Stimulated activated CD8-positive, alpha-beta memory T cell treated with anti-CD3 and anti-CD28 coated beads, Interleukin-7, amount 100 ng/mL, for 1 hour (primary cell): ENCODE measurements at places on chromosomes 12 and 14.

GRCh38 chr14:67270145-67270753 is 29.0 kb downstream of the PALS1 start:
- no peak for DNase-seq

- DNase-seq, result no peak
Measured at GRCh38 chr12:97513950-97514349, 51.3 kb downstream of the RMST start.

DNA sequence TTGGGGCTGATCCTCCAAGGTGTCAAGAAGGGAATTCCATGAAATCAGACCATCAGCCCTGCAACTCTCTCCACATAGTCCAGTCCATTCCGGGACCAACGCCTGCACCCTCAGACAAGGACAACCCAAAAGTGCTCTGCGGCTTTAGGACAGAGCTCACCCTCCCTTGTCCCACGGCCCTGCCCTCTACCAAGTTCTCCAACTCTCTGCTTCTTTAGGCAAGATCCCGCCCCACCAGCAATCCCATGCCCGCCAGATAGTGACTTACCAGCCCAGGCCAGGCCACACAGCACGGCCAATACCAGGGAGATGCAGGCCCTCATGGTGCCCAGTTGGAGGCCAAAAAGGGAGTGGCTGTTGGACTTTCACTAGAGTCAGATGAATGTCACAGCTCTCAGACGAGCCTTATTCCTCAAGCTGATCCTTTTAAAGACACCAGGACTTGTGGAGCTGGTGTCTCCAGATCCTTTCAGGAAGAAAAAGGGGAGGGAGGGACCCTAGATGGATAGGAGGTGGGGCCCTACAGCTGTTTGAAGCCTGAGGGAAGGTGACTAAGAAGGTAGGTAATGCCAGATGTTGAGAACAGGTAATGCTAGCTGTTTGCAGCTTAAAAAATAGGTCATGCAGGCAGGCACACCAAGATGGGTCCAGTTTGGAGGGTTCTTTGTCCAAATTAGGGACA is at the start of gene ENDOU:
TSS of gene ENDOU (minus strand) at position 400 of the 682 bp plus-strand sequence. CDS start at position 323, 77 bp downstream.
- no peak for DNase-seq

DNA sequence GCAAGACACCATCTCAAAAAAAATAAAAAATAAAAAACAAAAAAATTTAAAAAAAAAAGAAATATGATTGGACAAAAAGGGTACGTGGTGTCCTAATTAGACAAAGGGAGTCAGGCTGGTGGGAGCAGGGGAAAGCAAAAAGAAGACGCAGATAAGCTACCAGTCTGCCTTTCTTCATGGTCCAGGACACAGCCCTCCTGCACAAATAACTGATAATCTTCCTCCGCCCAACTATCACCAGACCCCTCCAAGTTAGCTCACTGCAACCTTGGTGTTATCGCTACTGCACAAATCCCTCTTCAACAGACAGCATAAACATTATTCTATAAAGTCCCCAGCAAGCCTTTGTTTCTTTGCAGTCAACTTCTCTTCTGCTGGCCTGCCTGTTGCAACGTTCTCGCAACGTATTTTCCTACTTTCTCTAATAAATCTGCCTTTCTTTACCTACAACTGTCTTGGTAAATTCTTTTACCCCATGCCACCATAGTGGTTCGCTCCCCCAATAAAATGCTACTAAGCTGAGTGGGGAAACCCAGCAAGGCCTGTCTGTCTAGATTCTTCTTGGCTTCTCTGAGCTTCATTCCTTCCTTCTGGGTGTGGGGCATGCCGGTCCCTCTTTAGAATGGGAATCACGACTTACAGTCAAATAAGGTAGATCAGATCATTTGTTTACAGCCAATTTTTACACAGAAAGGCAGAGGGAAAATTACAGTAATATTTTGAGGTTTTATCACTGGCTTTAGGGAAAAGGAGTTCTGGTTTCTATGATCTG is 14.6 kb upstream of the DNAL1 start:
- no peak for DNase-seq

DNA sequence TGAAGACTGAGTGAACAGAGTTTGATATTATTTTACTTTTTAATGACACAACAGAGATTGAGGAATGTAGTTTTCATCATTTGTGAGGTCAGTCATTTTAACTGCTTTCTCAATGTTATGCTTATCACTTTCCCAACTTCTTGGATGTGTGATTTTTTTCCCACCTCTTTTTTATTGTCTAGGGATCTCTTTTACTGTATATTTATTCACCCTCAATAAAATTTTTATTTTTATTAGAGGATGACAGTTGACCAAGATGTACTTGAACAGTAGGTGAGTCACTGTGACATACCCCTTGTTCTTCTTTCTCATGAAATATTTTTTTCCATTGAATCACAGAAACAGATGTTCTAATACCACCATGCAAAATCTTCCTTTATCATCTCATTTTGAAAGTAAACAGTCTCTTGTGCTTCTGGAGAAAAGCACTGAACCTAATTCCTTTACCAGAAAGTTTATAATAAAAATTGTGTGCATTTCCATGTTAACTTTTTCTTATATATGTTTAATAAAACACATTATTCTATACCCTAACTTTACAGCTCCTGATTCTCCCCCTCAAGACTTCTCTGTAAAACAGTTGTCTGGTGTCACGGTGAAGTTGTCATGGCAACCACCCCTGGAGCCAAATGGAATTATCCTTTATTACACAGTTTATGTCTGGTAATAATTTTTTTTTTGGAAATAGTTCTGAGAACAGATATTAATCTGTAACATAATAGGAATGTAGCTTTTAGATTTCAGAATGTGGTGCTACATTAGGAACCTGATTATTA is 65.9 kb downstream of the PTPRQ start:
- DNase-seq, result no peak

DNA sequence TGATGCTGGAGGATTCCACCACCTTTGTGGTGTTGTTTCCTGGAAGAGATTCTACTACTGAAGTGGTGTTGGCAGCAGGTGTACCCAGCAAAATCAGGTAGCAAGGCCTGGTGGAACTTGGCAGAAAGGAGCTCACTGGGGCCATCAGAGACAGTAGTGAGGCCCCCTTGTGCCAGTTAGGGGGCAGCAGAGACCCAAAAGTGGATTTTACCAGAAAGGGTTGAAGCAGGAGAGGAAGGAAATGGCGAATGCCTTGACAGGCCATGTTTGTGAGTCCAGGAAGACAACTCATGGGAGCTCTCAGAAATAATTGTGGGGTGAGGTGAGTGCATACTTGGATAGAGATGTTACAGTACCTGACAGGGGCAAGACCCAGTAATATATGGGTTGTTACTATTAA is 137.7 kb upstream of the FGD4 start:
- no peak for DNase-seq

DNA sequence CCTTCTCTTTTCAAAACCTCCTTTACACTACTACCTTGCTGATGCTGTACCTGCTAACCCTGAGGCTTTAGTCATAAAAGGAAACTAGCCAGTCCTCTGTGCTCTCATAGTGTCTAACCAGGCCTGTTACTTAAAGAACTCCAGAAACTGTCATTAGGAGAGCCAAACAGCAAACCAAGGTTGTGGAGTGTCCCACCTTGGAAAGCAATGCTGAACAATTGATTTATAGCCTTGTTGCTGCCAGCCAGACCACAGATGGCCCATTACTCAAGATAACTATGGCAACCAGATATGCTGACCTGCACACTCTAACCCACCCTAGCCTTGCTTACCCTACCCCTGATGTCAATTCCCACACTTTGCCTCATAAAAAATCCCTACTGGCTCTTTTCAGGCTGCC is 26.5 kb upstream of the BCAT1 start:
- no peak for DNase-seq

- no peak for DNase-seq
Measured at GRCh38 chr14:28772613-28773012, 6.0 kb downstream of the FOXG1 start.

DNA sequence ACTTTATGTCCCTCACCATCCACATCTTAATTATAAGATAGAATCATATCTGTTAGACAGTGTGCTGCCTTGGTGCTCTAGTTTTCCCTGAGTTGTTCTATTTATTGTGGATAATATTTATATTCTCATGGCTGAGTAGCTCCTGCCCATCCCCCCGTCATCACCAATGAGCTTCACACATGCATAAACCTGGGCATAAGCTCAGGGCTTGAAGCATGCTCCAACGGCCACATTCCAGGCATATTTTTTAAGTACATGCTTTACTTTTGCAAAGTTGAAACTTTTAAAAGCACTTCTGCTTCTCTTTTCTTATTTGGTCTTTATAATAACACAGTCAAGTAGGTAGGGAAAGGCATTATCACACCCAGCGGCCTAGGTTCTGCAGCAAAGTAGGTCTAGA is 3.4 kb upstream of the FBXO34 start:
- no peak for DNase-seq

DNA sequence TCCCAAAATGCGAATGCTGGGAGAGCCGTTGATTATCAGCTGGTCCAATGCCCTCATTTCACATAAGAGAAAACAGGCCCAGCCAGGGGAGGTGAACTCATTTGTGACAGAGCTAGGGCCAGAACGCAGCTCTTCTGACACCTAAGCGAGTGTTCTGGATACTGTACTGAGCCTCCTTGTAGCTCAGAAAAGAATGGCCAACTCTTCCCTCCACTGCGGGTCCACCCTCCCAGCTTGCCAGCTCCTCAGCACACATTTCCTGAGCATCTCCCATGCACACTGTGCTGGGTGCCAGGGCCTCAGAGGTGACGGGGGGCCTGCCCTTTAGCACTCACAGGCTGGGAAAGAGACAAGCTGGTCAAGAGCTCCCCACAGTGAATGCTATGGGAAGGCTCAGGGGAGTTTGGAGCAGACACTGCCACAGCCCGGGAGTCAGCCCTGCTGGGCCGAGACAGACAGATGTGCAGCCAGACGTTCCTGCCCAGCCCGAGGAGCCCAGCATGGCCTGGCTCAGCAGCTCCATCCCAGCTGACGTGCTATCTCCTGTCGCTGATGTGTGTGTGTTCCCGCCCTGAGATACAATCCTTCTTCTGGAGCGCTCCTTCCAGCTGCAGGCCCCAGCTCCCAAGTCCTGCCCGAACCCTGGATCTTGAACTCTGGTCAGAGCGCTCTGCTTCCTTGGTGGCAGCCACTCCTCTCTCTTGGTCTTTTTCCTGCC is 3.5 kb downstream of the CMTM5 start:
- DNase-seq, result no peak

GRCh38 chr14:59189091-59189785 is 771 bp downstream of the DAAM1 start:
- peak; percentile 21 for DNase-seq

DNA sequence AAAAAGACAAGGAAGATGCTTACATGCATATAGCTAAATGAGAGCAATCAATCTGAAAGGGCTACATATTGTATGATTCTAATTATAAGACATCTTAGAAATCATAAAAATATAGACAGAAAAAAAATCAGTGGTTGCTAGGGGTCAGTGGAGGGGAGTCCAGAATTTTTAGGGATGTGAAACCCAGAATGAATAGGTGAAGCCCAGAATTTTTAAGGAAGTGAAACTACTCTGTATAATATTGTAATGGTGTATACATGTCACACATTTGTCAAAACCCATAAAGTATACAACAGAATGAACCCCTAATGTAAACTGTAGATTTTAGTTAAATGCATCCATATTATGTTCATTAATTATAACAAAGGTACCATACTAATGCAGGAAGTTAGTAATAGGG is 713.2 kb downstream of the FLRT2 start:
- no peak for DNase-seq

- DNase-seq, result no peak
Measured at GRCh38 chr14:89125216-89125615, 291.8 kb downstream of the FOXN3 start.

DNA sequence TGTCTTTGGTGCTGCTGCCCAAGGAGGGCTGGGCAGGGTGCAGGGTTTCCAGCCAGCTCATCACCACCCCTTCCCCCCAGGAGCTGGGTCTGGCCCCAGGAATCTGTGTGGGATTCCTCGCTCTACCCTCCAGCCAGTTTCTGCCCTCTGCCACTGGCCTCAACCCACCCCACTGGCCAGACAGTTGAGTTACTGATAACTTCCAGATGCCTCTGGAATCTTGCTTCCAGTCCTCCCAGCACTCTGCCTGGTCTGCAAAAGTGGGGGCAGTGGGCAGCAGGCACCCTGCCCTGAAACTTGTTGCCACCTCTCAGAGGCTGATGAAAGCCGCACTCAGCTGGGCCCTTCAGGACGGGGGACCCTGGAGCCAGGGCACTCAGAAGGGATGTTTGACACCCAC is 20.1 kb upstream of the TBX3 start:
- DNase-seq, result no peak

DNA sequence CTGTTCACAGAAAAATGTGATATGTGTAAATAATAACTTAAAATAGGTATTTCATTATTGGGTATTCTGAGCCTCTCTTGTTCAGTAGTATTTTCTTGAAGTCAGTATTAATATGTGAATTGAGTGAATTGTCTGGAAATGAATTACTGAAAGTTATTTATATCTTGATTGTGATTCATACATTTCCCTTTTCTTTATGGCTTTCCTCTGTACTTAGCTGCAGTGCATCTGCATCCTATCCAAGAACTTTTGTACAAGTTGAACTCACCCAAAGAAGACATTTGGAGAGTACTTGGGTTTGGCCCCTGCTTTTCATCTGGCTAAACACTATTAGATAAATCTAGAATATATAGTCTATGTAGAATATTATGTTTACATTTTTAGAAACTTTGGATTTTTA is 326.0 kb downstream of the RAD51B start:
- DNase-seq, result no peak

- DNase-seq, result no peak
Measured at GRCh38 chr14:54317391-54317790, 79.4 kb upstream of the CDKN3 start.

- DNase-seq, result peak; percentile 70
Measured at GRCh38 chr14:104985675-104986486, at the start of gene CLBA1. TSS of gene CLBA1 (plus strand) at chr14:104985788. CDS start at chr14:104986432, 644 bp downstream.

DNA sequence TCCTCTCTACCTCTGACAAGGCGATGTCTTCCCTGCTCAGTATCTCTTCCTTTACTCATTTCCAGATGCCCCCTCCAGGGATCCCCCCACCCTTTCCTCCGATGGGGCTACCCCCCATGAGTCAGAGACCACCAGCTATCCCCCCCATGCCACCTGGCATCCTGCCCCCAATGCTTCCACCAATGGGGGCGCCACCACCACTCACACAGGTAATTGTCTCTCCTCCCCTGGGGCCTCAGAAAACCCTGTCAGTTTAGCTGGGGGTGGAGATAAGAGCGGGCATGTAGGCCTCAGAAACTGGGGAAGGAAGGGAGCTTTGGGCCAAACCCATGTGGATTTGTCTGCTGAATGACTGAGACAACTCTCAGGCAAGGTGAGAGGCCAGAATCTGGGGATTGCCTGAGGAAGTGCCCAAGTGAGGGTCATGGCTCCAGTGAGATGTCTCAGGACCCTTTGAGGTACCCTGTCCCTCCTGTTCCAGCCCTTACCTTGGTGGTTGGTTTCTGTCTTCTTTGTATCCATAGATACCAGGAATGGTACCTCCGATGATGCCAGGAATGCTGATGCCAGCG is 8.1 kb downstream of the PRPF40B start:
- DNase-seq, result no peak

DNA sequence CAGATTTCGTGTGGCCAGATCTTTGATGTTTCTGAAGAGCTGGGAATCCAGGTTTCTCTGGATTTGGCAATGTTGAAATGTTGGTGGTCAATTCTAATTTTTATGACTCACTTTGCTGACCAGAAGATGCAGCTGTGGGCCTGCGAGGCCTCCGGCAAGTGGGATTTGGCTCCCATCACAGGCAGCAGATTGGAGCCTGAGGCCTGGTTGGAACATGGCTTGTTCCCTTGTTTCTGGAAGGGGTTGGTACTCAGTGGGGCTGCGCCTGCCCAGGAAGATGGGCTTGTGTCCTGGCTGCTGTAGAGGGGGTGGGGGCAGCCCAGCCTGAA is 23.1 kb downstream of the FBRSL1 start:
- DNase-seq, result no peak
